NCI-H526 (cell line): ENCODE measurements at places on chromosomes 1 and 21.
A peak's percentile ranks its signal among the peaks of the same experiment; 100 is the strongest.

DNA sequence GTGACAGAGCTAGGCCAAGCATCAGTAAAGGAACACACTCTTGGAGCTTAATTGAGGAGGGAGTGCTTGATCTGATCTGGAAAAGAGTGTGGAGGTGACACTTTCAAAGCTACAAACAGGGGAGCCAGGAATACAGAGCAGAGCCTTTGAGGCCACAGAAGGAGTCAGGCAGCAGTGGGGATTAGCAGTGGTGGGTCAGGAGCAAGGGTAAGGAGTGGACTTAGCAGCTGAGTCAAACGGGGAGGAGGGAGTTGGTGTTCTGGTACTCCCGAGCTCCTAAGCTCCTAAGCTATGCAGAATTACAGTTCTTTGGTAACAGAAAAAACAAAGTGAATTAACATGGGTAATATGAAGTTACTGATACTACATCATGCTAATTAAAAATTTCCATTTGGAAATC, 14.5 kb downstream of the RAB4A start:
- no peak for DNase-seq

- DNase-seq, result peak; percentile 18
Observed at GRCh38 chr1:71944006-71944405, 338.3 kb downstream of the NEGR1 start.

GRCh38 chr1:78377356-78377928, 113.3 kb upstream of the PTGFR start:
- DNase-seq, result no peak

DNA sequence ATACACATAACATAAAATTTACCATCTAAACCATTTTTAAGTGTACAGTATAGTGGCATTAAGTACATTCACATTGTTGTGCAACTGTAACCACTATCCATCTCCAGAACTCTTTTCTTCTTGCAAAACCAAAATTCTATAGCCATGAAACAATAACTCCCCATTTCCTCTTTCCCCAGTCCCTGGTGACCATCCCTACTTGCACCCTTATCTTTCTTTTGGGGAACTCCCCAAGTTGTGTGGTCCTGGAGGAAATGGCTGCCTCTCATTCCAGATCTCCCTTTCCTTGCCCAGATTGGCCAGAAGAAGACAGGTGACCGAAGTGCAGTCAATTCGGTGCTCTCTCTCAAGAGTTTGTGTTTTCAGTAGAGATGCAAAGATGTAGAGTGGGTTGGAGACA, 389.6 kb upstream of the C1orf87 start:
- no peak for DNase-seq
